Activated CD4-positive, alpha-beta T cell treated with anti-CD3 and anti-CD28 coated beads for 36 hours (primary cell): ENCODE measurements at places on chromosomes 3 and 15. TPM values are rescaled to one million over a fixed set of nuclear protein-coding genes. Genes with fewer than 3 reads are reported as not detected.
A peak's percentile ranks its signal among the peaks of the same experiment; 100 is the strongest.

Gene CTXN2
- total RNA-seq = not detected

Gene ADAMTSL3
- total RNA-seq = not detected

Gene PRR20G
- total RNA-seq = not detected

DNA sequence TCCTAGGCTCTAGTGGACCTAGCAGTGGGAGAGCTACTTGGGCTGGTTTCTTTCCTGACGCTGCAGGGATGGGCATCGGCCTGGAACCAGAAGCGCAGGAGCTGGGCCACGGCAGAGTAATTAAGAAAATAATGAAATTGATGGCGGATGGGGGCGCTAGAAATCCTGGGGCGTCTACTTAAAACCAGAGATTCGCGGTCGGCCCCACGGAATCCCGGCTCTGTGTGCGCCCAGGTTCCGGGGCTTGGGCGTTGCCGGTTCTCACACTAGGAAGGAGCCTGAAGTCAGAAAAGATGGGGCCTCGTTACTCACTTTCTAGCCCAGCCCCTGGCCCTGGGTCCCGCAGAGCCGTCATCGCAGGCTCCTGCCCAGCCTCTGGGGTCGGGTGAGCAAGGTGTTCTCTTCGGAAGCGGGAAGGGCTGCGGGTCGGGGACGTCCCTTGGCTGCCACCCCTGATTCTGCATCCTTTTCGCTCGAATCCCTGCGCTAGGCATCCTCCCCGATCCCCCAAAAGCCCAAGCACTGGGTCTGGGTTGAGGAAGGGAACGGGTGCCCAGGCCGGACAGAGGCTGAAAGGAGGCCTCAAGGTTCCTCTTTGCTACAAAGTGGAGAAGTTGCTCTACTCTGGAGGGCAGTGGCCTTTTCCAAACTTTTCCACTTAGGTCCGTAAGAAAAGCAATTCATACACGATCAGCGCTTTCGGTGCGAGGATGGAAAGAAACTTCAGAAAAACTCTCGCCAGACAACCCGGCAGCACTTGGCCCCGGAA lies 6.1 kb downstream of the SOX14 start:
- peak; percentile 10 for DNase-seq
- H3K27me3 ChIP-seq = peaks cover 71% of the 10 kb centered on the region
- no peak overlapping the region for H3K27ac ChIP-seq
- no peaks in the 10 kb centered on the region for H3K36me3 ChIP-seq
- peaks cover 14% of the 10 kb centered on the region for H3K4me1 ChIP-seq
- H3K4me3 ChIP-seq = no peak overlapping the region

GRCh38 chr3:155805802-155806618 lies at the start of gene C3orf33:
Gene C3orf33, minus strand, starts transcription at chr3:155806278. Its CDS starts 26 bp downstream, at chr3:155806252.
- peak within 1 kb of the TSS; percentile 84 for H3K27ac ChIP-seq
- peak within 1 kb of the TSS; percentile 81 for H3K4me3 ChIP-seq
- H3K4me1 ChIP-seq = peaks cover 10% of the 10 kb centered on the region
- H3K36me3 ChIP-seq = peaks cover 7% of the 10 kb centered on the region
- peaks cover 9% of the 10 kb centered on the region for H3K27me3 ChIP-seq
